ENCODE measurements at places on chromosomes 7 and 10.

GRCh38 chr10:3452683-3453361 is 280.2 kb upstream of the PITRM1 start:
- peak; percentile 93 for DNase-seq

DNA sequence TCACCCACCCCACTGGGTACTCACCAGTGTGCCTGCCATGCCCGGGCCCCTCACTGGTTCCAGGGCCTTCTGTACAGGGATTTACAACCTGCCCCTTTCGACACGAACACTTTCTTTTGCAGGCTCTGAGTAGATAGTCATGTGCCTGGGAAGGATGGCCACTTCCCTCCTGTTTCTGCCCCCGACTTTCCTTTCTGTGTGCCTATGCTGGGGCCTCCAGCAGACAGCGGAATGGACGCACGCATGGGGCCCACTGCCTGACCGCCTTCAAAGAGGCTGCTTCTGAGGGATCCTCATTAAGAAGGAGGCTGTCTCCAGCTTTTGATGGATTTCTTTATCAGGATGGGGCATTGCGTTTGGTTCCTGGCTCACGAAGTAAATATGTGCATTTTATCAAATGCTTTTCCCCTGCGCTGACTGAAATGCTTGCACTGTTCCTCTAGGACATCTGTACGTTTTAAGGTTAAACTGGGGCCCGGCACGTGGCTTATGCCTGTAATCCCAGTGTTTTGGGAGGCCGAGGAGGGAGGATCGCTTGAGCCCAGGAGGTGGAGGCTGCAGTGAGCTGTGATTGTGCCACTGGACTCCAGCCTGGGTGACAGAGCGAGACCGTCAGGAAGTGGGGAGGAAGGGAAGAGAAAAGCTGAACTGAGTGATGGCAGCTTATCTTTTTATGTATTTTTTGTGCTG is 29.4 kb upstream of the NKX6-2 start:
- no peak for DNase-seq

GRCh38 chr7:68429411-68430117 is 1168.7 kb upstream of the AUTS2 start:
- no peak for DNase-seq

GRCh38 chr7:28732071-28732869 is 225.9 kb downstream of the TRIL start:
- peak; percentile 65 for DNase-seq

DNA sequence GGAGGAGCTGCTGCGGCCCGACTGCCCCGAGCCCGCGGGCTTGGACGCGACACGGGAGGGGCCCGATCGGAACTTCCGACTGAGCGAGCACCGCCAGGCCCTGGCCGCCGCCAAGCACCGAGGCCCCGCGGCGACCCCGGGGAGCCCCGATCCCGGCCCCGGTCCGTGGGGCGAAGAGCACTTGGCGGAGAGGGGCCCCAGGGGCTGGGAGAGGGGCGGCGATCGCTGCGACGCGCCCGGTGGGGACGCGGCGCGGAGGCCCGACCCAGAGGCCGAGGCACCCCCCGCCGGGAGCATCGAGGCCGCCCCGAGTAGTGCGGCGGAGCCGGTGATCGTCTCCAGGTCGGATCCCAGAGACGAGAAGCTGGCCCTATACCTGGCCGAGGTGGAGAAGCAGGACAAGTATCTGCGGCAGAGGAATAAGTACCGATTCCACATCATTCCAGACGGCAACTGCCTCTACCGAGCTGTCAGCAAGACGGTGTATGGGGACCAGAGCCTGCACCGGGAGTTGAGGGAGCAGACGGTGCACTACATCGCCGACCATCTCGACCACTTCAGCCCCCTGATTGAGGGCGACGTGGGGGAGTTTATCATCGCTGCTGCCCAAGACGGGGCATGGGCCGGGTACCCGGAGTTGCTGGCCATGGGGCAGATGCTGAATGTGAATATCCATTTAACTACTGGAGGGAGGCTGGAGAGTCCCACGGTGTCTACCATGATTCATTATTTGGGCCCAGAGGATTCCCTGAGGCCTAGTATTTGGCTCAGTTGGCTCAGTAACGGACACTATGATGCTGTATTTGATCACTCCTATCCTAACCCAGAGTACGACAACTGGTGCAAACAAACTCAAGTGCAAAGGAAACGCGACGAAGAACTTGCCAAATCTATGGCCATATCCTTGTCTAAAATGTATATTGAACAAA is 1.4 kb downstream of the OTUD1 start:
- DNase-seq: peak; percentile 13

All from fibroblast of skin of scalp (primary cell).